ENCODE measurements at places on chromosomes 2 and 18.

DNA sequence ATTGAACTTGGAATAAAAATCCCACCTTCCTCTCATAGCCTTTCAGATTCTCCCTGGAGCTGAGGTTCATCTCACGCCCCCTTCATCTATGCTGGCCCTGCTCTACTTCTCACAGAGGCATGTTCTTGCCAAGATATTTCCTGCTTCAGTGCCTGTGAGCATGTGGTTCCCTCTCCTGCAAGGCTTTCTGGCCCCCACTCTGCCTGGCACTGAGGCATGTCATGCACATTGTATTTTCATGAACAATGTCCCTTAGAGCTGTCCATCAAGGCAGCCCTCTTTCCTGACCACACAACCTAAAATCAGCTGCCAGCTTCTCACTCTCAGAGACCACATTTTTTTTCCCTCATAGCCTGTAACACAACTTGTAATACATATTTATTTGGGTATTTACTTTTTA is 18.0 kb upstream of the HK2 start:
- DNase-seq, result no peak

DNA sequence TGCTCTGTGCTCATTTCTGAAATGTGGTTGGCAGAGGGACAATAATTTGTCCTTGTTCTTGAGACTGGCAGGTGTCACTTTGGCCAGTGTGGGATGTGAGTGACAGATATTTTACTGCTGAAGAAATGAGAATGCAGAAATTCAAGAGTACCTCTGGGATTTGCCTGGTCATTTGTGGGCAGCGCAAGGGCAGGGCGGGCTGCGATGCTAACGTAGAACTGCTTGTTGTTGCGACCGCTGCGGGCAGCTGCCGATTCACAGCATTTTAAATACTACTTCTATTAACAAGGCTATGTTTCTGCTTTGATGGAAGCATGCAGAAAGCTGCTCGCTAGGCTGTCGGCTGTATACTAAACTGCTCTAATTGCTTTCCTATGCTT is 268.6 kb downstream of the FIGN start:
- no peak for DNase-seq

DNA sequence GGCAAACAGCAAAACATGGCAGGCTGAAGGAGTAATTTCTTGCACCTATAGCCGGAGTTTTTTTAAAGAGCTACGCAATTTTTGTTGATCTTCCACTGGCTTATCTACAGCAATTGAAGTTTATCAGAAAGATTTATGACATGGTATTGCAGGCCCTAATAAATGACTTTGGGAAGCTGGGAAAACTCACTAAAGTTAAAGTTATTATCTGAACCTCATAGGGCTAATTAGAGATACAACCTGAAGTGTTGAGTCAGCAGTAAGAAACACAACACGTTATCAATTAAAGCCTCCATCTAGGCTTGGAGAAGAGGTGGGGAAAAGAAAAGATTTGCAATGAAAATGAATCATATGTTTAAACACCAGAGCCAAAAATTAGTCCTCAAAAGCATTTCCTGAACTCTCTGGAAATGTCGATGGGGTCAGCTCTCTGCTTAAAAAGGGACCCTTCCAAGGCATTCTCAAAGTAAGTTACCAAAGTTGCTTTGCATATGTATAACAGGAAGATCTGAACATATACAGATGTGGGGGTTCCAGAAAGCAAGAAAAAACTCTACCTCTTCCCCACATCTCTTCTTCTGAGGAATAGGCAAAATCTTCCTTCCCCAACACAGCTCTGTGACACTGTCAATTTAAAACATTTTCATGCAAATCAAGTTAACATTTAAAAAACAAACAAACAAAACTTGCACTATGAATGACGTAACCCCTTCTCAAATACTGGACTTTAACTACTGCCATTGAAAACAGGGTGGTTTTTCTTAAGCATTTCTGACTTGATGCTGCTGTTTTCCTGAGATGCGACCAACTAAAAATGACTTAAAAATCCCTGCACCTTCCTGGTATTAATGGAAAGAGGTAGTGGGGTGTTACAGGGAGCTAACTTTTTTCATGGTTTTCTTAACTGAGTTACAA is 915.6 kb downstream of the NRXN1 start:
- no peak for DNase-seq

- no peak for DNase-seq
Measured at GRCh38 chr2:94759211-94759610, 112.0 kb upstream of the TEKT4 start.

DNA sequence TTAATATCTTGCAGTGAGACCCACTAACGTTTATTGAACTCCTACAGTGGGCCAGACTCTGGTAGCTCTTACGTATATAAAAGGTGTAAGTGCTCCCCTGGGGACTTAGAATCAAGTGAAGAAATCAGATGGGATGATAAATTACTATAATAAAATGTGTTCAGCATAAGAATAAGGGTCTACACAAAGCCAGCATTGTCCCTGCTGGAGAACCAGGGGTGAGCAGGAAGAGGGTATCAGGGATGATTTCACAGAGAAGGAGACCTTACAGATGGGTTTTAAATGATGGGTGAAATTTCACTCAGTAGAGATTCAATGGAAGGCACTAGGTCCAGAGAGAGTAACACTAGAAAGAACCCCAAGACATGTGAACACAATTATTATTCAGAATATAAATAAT is 20.7 kb downstream of the NRXN1 start:
- no peak for DNase-seq

DNA sequence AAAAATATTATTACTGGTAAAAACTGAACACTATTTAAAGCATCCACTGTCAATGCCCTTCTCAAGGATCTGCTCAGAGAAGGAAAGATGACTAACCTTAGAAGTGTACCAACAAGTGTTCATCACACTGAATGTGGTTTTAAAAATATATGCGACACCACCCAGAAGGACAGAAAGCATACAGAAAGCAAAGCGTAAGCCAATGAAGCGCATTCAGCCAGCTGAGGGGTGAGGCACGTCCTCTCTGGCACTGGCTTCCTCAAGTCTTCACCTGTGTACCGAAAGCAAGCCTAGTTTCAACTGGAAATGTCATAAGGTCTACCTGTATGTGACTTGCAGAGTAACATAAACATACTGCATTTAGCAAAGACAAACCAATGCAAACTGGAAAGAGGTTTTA is 88.8 kb downstream of the PSMG2 start:
- no peak for DNase-seq

- DNase-seq, result no peak
Measured at GRCh38 chr2:137892739-137893138, 71.5 kb upstream of the HNMT start.

DNA sequence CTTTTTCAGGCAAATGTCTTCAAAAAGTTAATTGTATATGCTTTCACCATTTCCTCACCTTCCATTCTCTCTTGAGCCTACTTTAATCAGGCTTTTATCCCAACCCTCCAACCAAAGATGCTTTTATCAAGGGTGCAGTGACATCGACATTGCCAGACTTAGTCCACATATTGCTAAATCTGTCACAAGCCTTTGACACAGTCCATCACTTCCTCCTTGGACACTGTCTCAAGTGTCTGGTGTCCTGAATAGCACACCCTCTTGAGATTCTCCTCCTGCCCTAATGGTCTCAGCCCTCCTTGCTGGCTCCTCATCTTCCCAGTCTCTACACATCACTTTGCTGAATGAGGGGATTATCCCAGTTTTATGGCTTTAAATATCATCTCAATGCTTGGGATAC is 147.5 kb upstream of the SLC39A10 start:
- DNase-seq, result no peak

DNA sequence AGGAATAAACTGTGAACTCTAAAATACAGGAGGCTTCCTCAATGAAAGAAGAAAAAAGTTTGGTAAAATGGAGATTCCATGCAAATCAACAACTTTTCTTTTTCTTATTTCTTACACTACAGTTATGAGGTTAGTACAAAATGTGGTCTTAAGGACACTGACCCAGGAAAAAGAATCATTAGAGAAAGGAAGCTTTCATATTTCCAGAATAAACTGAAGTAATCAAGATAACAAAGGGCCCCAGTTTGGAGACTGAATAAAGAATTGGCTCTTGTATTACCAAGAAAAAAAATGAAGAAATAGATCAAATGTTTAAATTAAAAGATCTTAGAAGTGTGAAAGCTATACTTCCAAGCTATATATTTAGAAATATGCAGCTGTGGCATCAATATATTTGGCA is 72.3 kb downstream of the SLC66A3 start:
- no peak for DNase-seq
